ENCODE measurements at places on chromosomes 12 and 14.
A peak's percentile ranks its signal among the peaks of the same experiment; 100 is the strongest.

GRCh38 chr14:106872611-106873446, 1346.4 kb downstream of the TMEM121 start:
- DNase-seq = peak; percentile 71

DNA sequence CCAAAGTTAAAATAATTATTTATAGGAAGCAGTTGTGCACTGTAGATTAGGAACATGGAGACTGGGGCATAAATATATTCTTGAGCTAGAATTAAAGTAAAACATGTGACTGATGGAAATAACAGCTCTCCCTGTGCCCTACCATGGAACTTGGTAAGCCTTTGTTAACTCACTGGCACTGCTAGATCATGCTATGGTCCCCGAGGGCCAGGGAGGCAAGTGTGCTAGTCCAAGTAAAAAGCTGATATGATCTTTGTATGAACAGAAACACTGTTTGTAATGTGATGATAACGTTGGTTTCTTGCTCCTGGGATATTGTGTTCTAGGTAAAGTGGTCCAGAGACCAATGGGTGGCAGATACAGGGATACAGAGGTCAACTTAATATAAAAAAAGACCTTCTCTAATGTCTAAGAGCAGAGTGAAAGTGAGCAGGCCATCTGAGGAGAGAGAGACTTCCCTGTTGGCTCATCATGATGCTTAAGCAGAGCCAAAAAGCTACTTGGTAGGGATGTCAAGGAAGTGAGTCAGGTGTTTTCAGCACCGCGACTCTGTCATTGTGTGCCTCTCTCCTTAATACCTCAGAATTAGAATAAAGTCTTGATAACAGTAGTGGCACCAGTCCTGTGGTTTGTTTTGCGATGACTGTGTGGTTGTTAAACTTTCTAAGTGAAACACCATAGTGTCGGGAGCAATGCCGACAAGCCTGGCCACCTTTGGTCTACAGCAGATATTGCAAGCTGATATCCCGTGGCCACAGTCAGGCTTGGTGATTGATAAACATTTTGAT, 27.6 kb downstream of the BICD1 start:
- DNase-seq = no peak

DNA sequence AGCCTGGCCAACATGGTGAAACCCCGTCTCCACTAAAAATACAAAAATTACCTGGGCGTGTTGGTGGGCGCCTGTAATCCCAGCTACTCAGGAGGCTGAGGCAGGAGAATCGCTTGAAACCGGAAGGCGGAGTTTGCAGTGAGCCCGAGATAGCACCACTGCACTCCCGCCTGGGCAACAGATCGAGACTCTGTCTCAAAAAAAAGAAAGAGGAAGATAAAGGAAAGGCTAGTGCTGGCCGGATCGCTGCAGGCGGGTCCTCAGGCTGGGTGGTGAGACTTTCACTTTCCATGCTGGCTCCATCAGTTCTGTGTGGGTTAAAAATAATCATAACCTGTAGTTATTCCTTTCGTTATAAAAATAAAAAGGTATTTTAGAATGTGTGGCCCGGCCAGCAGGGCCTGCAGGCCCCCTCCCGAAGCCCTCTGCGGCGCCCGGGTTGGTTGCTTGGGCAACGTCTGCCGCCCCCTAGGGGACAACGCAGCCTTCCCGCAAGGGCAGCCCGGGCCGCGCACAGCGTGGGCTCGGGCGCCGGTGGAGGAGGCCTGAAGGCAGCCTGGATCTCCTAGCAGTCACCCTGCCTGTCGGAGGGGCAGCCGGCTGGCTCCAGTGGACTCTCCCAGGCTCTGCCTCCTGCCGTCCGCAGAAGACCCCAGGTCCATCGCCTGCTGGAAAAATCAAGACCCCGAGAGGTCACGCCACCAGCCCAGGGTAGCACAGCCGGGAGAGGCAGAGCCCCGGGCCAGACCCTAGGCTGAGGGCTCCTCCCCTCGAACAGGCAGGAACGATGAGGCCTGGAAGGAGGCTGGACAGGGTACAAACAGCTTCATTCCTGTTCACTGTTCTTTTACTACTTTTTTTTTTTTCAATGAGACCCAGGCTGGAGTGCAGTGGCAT, 5.0 kb upstream of the SLC25A47 start:
- peak; percentile 53 for DNase-seq

DNA sequence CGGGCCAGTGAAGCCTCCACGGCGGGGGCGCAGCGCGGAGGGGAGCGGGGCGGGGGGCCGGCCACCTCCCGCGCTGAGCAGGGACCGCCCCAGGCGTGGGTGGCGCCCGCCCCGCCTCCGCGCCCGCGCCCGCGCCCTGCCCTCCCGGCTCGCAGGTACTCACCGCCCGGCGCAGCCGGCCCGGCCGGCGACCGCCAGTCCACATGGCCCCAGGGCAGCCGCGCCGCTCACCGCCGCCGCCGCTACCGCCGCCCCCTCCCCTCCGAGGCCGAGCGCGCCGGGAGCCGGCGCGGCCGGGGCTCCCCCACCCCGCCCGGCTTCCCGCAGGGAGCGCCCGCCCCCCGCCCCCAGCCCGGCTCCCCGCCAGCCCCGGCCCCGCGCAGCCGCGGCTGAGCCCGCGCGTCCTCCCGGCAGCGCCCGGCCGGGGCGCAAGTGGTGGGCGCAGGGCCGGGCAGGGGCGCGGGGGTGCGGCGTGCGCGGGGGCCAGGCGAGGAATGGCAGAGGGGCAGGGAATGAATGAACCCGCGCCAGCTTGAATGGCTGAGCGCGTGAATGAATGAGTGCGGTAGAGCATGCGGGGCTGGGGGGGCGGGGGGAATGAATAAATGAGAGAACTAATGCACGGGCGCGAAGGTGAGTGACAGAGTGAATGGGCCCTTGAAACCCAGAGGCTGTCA, at the start of gene BEGAIN:
Gene BEGAIN, minus strand, starts transcription at position 332 of the 677 bp plus-strand sequence. Its CDS starts 127 bp downstream, at position 205.
- no peak for DNase-seq

GRCh38 chr14:71130491-71131179, 223.4 kb downstream of the PCNX1 start:
- DNase-seq = no peak

DNA sequence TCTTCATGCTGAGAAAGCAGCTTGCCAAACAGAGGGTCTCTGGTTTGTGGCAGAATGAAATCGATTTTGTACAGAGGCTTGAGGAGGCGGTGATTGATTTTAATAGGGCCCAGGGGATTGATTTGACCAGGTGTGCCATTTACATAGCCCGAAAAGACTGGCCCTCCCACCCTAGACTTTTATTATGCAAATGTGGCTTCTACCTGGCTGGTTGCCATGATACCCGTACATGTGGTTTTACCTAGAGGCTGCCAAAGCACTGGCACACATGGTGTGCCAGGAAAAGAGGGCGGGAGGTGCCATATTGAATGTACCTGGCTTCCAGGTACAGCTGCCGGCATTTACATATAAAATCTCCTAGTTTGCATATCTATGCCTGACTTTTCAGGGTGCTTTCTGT, 18.0 kb upstream of the GUCY2C start:
- DNase-seq = no peak

DNA sequence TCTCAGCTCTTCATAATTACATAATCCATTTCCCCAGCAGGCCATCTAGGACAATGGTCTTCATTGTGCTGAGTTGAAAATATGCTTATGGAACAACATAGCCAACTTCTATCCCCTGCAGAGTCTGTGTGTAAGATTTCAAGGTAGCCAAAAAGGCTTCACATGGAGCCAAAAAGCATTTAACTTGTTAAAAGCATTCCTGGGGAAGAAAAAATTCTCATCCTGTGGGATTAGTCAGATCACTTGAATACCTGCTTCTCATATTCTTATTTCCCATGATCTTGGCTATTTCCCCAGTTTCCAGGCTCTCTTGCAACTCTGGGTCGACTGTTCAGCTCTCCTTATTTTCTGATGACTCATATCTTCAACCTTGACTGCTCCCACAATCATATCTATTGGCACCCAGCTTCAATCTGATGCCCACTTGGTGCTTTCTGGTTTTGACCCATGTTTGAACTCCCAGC, 178.9 kb downstream of the KLHL28 start:
- DNase-seq = no peak

GRCh38 chr12:69252033-69252432, 12.7 kb downstream of the CPSF6 start:
- DNase-seq = no peak

- no peak for DNase-seq
Measured at GRCh38 chr12:18153826-18154225, 63.8 kb upstream of the RERGL start.

GRCh38 chr14:68401317-68401716, 391.6 kb downstream of the ZFP36L1 start:
- DNase-seq = no peak

DNA sequence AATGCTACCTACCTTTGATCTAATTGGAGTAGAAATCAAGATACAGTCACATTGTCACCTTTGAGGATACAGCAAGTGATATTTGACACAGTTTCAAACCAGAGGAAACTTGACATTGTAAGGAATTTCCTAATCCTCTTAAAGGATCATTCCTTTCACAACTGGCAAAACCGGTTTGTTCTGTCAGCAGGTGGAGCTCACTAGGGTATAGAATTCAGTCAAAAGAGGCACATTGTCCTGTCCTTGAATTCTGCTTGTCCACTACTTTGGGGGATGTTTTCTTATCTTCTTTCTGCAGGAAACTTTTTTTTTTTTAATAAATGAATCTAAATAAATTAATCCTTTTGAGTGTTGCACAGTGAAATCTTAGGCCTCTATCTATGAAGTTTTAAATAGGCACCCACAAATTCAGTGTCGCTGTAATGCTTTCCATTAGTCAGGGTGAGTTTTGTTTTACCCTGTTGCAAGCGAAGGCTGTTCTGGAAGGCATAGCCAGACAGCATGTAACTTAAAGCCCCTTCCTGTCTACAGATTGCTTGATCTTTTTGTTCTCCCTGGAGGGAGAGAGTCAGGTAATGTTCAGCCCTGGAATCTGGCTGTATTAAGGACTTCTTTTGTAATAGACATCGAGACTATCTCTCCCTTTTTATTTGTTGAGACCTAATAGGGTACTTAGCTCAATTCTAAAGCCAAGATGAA, 285.0 kb upstream of the RGS6 start:
- DNase-seq = no peak

DNA sequence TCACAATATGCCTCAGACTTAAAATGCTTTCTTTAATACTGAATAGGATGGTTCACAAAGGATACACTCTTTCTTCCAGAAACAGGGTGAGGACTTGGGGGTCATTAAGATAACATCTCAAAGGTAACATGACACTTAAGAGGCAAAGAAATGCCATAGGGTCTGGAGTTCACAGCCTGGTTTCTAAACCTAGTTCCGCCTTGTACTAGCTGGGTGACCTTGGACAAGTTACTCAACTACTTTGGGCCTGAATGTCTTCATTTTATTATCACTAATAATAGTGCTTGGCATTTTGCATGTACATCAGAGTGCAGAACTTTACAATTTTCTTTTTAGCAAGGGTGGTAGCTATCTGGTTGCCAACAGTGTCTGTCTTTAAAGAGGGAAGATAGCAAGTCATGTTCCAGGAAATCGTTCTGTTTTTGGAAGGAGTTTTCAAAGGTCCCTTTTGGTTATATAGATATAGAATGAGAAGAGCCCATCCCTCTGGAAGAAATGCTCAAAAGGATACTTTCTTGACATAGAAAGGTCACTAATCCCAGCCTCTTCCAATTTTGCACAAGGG, 257.8 kb downstream of the NUAK1 start:
- DNase-seq = no peak

- no peak for DNase-seq
Measured at GRCh38 chr12:110936367-110937103, 16.2 kb upstream of the MYL2 start.

DNA sequence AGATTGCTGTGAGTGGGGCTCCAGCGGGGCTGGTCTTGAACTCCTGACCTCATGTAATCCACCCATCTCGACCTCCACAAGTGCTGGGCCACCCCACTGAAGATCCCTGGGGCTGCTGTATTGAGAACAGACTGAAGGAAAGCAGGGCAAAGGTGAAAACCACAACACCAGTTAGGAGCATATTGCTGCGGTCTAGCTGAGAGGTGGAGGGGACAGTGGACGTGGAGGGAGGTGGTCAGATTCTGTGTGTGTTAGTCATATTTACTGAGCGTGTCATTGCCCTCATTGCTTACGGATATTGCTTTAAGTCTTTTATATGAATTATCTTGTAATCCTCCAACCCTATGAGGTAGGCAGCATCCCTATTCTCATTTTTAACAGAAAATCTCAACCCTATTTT, 69.0 kb upstream of the OVCH1 start:
- DNase-seq = no peak

- DNase-seq = no peak
Measured at GRCh38 chr14:75224561-75224960, 48.1 kb upstream of the TMED10 start.

GRCh38 chr12:113092607-113093408, 36.3 kb downstream of the DTX1 start:
- DNase-seq = no peak

DNA sequence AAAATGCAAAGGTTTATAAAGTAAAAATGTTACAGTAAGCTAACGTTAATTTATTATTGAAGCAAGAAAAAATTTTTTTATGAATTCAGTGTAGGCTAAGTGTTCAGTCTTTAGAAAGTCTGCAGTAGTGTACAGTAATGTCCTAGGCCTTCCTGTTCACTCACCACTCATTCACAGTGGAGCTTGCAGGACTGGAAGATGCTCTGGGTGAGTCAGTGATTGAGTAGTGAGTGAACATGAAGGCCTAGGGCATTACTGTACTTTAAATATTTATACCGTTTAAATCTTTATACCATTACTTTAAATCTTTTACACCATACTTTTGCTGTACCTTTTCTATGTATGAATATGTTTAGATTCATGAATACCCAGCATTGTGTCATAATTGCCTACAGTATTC, 120.3 kb upstream of the SLC38A4 start:
- DNase-seq = no peak

- DNase-seq = no peak
Measured at GRCh38 chr14:73754911-73755360, 40.8 kb upstream of the PNMA1 start.

DNA sequence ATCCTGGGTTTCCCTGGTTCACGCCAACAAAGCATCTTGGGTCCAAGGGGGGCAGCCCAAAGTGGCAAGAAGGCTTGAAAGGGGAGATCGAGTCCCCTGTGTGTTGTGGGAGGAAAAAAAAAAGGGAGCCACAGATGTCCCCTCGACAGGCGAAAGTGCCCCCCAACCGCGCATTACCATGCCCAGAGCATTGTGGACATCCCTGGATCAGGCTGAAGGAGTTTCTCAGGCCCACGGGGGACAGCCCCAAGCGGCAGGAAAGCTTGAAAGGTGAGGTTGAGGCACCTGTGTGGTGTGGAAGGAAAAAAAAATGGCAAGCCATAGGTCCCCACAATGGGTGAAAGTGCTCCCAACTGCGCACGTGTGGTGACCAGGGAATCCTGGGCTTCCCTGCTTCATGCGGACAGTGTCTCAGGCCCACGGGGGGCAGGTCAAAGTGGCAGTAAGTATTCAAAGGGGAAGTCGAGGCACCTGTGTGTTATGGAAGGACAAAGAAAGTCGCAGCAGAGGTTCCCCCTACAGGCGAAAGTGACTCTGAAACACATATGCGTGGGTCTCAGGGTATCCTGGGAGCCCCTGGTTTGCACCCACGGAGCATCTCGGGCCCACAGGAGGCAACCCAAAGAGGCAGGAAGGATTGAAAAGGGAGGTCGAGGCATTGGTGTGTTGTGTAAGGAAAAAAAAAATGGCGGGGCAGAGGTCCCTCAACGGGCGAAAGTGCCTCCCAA, 580.1 kb downstream of the ALG10 start:
- DNase-seq = no peak
